Right ventricle myocardium inferior (tissue), 1 donor: ENCODE measurements at places on chromosomes 5 and 9. TPM values are rescaled to one million over a fixed set of nuclear protein-coding genes. Genes with fewer than 3 reads are reported as not detected.

The FOXD4L3 gene
- not detected for total RNA-seq

The CXCL14 gene
- 1.8 TPM for total RNA-seq

The ZNF883 gene
- total RNA-seq, result 4.8 TPM

The RNF180 gene
- total RNA-seq, result 11.0 TPM

The ACOT12 gene
- not detected for total RNA-seq

The TGFBR1 gene
- total RNA-seq, result 14.8 TPM

DNA sequence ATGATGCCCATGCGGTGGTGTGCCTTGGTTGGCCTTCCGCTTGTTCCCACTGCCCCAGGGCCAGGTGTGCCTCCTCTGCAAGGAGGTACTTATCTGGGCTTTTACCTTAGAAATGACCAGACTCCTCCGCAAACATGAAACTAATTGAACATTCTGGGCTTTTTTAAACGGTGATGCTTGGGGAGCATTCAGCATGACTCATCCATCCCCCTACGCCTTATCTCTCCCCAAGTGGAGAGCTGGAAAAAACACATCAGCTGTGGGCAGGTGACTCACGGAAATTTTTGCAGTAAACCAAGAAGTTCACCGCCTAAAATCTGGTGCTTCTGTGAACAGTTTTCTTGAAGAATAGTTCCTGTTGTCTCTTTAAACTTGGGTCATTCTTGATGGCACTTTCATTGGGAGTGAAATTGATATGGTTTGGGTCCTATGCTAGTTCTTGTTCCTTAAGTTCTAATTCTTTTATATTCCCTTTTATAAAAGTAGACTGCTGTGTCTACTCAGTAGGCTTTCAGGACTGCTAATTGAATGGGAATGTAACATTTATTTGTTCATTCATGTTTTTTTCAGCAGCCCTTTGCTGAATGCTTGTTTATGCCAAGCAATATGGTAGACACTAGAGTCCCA is 39.6 kb downstream of the SFXN1 start:
- DNase-seq, result no peak

GRCh38 chr5:126656401-126657007 is 55.8 kb downstream of the PHAX start:
- DNase-seq, result no peak

GRCh38 chr5:159274676-159275075 is 11.6 kb downstream of the UBLCP1 start:
- DNase-seq, result no peak

GRCh38 chr9:135991771-135992170 is 30.6 kb upstream of the UBAC1 start:
- DNase-seq, result no peak

DNA sequence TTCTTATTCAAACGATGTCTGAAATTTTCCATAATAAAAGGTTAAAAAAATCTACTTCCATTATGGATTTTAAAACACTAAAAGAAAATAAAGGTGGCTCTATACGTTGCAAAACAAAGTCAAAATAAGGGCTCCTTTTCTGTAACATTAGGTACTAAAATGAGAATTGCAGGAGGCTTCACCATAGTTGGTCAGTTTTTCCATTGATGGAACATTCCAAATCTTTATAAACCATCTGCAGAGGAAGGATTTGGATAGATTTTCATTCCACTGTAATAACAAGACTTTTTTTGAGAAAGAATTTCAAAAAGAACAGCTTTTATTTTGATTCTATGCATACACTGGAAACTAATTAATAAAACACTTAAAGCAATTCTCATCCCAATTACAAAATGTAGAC is 145.6 kb downstream of the LURAP1L start:
- DNase-seq, result no peak

DNA sequence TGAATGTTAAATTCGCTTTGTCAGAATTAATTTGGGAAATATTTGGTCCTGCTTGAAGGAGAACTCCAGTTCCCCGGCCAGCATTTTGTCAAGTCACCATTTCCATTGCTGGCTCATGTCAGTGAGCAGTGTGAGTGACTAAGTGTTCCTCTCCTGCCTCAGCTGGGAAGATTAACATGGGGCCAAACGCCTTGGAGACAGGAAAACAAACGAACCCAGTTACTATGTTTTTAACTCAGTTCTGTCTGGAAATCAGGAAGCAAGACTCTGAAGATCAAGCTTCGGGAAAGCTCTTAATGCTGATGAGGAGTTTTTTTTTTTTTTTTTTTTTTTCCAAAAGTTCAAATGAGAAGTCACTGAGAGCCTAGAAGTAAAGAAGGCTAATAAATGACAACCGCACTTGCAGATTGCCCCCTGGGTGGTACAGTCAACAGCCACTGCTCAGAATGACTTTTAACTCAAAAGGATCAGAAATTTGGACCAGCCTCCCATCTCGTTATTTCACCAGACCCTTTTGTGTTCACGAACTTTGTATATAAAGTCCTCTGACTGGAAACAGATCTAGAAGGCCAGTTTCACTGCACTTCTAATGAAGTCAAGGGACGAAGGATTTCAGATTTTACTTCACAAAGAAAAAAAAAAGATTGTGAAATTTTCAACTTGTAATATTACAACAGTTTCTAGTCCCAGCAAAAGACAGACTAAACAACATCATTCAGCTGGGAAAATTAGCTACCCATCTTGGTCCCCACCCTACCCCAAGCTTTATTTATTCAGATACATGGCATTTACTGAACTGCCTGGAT is 121.3 kb downstream of the LHFPL2 start:
- no peak for DNase-seq

- no peak for DNase-seq
These were observed 74.0 kb upstream of the SLC25A51 start for GRCh38 chr9:37977851-37978480.

DNA sequence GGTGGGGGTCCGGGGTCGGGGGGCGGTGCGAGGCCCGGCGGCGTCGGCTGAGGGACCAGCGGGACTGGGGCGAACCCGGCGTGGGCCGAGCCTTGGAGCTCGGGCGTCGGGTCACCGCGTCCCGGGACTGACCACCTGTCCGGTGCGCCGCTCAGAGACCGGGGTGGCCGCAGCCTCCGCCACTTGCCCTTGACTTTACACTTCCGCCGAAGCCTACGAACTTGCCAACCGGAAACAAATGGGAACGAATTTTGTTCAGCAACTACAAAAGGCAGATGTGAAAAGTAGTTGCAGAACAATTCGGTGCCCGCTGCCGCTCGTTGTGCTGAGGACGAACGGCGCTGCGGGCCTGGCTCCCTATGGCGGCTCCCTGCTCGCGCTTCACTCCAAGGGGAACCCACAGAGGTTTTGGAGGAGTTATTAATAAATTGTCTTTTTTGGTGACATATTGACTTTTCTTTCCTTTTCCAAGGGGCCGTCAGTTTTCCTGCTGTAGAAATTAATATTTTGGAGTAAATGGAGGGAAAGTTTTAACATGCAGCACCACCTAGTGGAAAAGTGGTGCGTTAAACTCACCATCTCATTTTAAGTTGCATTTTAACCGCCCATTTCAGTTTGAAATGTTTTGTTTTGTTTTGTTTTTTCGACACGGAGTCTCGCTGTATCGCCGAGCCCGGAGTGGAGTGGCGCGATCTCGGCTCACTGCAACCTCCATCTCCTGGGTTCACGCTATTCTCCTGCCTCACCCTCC is 490 bp downstream of the PCBD2 start:
- peak; percentile 90 for DNase-seq

GRCh38 chr5:1788200-1788599 is 11.4 kb downstream of the MRPL36 start:
- DNase-seq, result no peak

DNA sequence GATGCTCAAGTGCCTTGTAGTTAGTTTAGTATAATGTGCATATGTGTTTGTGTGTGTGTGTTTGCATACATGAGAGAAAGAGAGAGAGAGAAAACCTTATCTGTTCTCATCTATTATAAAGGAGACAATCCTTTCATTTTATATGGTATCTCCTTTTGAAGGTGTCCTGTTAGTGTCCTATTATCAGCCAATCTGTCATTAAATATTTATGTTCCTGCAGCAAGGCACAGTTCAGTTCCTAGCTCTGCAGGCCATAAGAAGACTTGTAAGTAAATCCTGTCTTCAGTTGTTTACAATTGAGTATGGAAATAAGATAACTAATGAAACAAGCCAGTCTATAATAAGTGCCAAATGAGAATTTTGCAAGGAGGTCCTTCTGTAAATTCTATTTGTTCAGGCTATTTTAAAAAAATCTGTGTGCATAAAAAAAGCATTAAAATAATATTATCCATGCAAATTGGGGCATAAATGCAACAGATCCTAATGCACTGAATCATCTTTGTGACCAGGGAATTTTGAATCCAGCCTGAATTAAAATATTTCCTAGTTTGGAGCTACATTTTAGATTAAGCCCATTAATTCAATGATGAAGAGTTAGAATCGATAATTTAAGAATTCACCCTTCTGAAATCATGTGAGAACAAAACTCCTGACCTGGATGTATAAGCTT is 18.1 kb downstream of the MAP1B start:
- no peak for DNase-seq

DNA sequence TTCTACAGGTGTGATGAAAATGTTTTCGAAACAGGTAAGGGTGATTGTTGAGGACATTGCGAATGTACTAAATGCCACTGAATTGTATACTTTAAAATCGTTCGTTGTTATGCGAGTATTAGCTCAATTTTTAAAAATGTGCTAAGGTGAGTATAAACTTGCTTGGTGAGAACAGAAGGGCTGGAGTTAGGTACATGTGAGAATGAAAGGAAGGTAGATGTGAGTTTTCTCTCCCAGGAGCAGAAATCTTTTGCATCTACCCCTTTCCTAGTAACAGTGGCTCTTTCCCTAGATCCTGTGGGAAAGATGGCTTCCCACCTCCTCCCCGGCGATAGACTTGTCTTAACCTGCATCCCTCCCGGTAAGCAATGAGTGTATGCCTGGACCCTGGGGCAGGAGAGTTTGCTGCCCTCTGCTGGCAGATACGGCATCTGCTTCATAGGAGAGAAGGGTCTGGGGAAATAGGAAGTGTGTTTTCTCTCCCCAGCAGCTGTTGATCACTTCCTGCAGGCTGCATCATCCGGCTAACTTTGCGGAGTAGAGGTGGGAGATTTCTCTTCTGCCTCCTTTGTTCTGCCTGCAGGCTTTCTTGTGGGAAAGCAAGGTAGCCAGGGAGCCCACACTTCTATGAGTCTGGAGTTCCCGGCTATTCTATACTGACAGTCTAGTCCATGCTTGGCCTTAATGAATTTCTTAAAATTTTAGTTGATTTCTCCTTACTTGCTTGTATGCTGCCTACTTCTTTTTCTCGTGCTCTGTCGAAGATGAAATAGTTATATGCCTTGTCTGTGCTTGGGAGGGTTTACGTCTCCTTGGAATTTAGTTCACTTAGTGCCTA is 373.3 kb upstream of the SEMA6A start:
- DNase-seq, result peak; percentile 67

DNA sequence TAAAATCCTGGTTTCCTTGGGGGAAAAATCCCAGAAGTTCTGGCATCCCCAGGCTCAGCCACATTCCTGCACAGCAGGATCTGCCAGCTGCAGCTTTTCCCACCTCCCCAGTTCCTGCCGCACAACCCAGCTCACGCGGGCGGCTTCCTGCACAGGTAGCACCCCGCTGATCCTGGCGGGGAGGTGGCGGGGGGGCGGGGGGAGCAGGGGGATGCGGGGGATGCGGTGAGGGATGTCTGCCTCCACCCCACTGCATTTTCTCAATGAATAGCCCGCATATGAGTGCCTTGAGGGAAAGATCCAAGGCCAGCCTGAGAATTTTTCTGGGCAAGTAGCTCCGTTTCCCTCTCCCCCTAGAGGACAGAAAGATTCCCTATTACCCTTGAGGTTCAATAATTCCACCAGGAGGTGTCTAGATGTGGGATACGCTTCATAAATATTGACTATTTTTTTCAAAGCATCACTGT is 21.1 kb downstream of the GFPT2 start:
- no peak for DNase-seq

- no peak for DNase-seq
These were observed 42.6 kb upstream of the OSMR start for GRCh38 chr5:38803246-38803645.

DNA sequence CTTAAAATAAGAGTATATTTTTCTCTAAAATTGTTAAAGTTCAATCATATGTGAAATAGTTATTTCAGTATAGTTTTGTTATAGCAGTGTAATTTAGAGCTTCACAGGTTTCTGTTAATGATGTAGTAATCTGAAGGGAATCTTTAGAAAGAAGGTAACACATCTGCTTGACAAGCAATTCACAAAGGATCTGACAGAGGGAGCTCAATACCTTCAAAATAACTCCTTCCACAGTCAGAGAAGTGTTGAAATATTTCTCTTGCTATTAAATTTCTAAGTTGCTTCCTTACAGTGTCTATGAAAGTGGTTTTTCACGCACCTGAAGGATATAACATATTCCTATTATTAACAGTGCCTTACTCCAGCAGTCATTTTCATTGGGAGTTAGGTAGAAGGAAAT is 44.9 kb downstream of the SLC25A51 start:
- no peak for DNase-seq

GRCh38 chr9:69893057-69893456 is 72.4 kb downstream of the CFAP95 start:
- no peak for DNase-seq

- DNase-seq, result no peak
These were observed 48.2 kb downstream of the EQTN start for GRCh38 chr9:27248702-27249101.

- DNase-seq, result no peak
These were observed 54.0 kb downstream of the PLPP1 start for GRCh38 chr5:55480781-55481180.

- no peak for DNase-seq
These were observed 129.5 kb downstream of the RNF180 start for GRCh38 chr5:64295101-64295500.
